Neural crest cell (in vitro differentiated cells): ENCODE measurements at places on chromosomes 11 and 22. TPM values are rescaled to one million over a fixed set of nuclear protein-coding genes. Genes with fewer than 3 reads are reported as not detected.

OR8J3 gene
- total RNA-seq = not detected in 2 replicates

- DNase-seq = no peak
Measured at GRCh38 chr11:14443638-14444037, 56.0 kb downstream of the COPB1 start.

DNA sequence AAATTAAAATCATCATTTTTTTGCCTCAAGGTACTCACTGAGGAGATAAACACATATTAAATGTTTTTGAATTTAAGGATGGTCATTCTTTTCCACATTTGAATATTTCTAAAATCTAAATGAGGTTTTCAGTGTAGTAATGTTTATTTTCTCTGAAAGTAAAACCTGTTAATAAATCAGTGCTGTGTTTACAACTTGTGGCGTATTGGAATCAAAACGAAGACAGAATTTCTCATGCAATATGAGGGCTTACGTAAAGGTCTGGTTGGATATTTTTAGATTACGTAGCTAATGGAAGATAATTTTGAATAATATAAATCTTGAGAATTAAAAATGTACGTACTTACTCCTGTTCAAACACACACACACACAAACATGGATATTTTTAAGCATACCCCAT lies 106.8 kb upstream of the LUZP2 start:
- DNase-seq = no peak

DNA sequence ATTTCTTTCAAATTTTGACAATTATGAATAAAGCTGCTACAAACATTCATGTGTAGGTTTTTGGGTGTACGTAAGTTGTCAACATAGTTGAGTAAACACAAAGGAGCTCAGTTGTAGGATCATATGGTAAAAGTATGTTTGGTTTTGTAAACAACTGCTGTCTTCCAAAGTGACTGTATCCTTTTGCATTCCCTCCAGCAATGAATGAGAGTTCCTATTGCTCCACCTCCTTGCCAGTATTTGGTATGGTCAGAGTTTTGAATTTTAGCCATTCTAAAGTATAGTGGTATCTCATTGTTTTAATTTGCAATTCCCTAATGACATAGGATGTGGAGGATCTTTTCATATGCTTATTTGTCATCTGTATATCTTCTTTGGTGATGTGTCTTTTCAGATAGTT lies 28.0 kb upstream of the PHOX2A start:
- no peak for DNase-seq

GRCh38 chr11:16410479-16410878 lies 54.1 kb upstream of the SOX6 start:
- no peak for DNase-seq

SH3BP1 gene
- 36.4 and 36.6 TPM in 2 replicates for total RNA-seq

SAA1 gene
- not detected in 2 replicates for total RNA-seq

PARVG gene
- total RNA-seq = 0.14 and 0.23 TPM in 2 replicates

SSRP1 gene
- 280 TPM in 2 replicates for total RNA-seq

- DNase-seq = no peak
Measured at GRCh38 chr11:87081358-87081757, 43.6 kb downstream of the TMEM135 start.

PGA5 gene
- not detected in 2 replicates for total RNA-seq

TMEM191C gene
- 2.1 and 2.2 TPM in 2 replicates for total RNA-seq

GRCh38 chr11:61777234-61778090 lies 14.9 kb downstream of the TMEM258 start:
- no peak for DNase-seq

DNA sequence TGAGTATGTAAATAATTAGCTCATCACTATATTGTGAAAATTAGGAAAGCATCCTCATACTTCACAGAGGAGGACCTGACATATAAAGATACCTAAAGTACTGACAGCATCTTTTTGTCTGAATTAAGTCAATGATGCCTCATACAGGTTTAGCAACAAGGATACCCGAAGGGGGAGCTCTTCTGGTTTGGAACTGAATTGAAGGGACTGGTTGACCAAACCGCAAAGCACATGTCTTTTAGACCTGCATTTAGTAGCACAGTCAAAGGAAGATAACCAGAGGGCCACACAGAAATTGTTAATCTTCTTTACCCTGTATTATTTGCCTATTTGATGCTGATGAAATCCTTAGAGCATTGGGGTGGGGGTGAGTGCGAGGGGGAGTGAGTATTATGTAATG lies 12.9 kb upstream of the WT1 start:
- DNase-seq = peak; percentile 16

GRCh38 chr22:44658311-44658953 lies 43.6 kb upstream of the PRR5 start:
- no peak for DNase-seq

DNA sequence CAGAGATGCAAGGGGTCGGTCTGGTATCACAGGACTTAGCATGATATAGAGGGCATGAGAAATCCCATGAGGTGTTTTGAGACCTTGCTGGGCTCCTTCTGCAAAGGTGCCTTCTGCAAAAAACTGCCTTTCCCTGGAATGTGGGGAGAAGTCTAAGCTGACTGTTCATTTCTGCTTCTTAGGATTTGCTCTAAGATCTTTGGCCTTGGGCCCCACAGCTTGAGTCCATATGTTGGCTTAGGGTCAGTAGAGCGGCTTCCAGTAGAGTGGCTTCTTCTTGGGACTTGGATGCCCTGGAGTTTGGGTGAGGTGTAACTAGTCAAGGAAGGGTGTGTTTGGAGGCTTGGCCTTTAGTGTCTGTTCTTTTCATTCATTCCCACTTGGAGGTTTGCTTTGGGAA lies 37.0 kb downstream of the AMPD3 start:
- DNase-seq = no peak

CCDC188 gene
- total RNA-seq = 8.2 and 8.6 TPM in 2 replicates

DNA sequence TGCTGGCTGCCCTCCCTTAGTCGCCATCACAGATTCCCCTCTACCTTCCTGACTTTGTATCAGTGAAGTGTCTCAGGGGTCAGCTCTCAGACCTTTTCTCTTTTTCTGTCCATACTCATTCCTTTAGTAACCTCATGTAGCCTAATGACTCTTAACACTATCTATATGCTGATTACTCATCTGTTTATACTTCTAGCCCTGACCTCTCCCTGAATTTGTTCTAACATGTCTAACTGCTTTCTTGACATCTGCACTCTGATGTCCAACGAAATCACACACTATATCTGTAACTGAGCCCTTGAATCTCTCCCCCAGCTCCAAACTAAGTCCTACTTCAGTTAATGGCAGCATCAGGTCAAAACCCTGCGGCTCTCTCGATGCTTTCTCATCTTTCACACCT lies 135.8 kb upstream of the TIMP3 start:
- DNase-seq = no peak

CST6 gene
- not detected in 2 replicates for total RNA-seq

DNA sequence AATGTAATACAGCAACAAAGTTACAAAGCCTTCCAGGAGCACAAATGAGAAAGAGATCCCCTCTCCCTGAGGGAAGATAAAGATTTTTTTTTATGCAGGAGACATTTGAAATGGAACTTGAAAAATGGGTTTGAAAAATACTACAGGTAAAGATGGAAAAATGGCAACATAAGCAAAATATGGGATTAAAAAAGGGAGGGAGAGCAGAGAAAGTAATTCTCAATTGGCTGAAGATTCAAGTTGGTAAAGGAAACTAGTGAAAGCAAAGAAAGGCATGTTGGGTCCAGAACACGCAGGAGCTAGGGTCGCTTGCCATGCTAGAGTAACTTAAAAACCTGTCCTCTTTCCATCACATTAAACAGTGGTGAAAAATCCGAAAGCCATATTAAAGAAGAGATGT lies 1.5 kb downstream of the ZW10 start:
- DNase-seq = no peak

DNA sequence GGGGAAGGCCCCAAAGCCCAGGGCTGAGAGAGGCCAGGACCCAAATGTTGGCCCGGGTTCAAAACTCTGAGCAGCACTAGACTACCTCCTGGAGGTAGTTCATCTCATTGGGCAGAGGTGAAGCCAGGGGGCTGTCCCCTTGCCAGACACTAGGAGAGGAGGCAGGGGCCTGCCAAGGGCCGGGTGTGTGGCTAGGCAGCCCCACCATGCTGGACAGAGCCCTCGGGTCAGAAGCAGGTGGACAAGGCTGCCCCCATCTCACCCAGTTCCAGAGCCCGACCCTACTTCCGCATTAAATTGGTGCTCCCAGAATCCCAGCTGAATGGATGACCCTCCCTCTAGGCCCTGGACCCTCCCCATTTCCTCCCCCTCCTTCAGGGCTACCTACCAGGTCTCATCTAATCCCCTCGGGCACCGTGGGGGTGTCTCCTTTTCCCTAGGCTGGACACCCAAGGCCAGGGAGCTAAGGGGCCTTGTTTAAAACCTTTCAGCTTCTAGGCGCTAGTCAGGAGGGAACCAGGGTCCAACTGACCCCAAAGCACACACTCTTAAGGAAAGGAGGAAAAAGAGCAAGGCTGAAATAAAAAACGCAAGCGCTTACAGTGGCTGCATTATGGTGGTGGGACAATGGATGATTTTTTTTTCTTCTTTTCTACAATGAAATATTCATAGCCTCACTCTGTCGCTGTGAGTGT lies 72.1 kb upstream of the TCF20 start:
- no peak for DNase-seq

DNA sequence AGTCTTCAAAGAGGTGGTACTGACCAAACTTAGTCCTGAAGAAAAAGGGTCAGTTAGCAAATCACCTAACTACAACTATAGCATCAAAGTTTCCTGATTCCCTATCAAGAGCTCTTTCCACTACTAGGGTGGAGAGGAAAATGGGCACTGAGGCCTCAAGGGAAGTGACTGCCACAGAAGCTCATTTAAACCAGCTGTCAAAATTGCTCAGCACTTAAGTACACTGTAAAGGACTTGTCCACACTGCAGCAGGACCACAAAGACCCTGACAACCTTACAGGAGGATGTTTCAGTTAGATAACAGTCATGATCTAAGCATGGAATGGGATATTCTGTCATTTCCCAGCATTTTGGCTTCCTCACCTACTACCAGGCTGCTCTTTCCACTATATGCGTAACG lies 33.0 kb downstream of the FAM168A start:
- DNase-seq = no peak

SSTR3 gene
- total RNA-seq = 0.09 TPM in 2 replicates

- DNase-seq = no peak
Measured at GRCh38 chr22:46361826-46362202, 26.3 kb downstream of the TRMU start.

OR51E2 gene
- not detected in 2 replicates for total RNA-seq

P2RX6 gene
- 3.4 and 4.5 TPM in 2 replicates for total RNA-seq

DNA sequence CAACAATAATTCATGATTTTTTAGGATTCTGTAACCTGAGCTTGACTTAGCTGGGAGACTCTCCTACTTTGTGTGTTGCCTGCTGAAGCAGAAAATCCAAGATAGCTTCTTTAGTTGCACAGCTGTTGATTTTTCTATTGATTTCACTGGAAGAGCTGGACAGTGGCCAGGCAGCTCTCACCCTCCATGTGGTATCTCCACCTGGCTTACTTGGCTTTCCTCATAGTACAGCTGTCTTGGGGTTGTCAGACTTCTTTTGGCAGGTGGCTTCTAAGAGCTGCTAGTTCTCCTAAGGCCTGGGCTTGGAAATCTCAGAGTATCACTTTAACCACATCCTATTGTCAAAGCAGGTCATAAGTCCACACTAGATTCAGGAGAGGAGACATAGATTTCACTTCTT lies 130.8 kb upstream of the SPON1 start:
- no peak for DNase-seq

- DNase-seq = no peak
Measured at GRCh38 chr11:86553265-86553664, 119.2 kb downstream of the ME3 start.

DNA sequence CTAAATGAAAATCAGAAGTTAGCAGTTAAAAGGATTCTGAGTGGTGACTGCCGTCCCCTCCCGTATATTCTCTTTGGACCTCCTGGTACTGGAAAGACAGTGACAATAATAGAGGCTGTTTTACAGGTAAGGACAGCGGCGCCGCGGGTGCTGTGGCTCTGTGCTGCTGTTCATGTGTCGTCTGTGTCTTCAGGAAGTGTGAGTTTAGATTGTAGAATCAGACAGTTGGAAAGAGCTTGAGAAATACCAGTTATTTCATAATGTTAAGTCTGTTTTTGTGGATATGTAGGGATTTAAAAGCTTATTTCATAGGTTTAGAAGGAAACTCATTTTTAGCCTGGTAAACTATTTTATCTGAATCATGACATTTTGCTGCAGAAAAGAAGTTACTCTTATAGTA lies 27.4 kb upstream of the PANX2 start:
- no peak for DNase-seq

GRCh38 chr11:60899046-60899936 lies 7.1 kb downstream of the PRPF19 start:
- DNase-seq = peak; percentile 59

CLP1 gene
- 23.8 and 25.7 TPM in 2 replicates for total RNA-seq

DNA sequence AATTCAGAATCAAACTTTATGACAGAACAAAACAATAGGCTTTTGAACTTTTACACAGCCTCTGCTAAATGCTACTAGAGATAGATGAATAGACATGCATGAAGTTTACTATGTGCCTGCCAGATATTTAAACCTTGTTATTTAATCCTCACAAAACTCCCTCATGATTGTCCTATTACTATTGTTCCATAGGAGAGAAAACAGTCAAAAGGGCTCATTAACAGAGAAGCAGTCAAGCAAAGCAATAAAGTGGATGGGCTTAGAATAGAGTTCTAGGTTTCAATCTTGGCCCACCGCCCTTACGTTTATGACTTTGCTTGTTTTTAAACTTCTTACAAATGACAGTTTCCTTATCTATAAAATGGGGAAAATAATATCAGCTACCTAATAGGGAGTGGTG lies 12.9 kb downstream of the CWC15 start:
- no peak for DNase-seq

- no peak for DNase-seq
Measured at GRCh38 chr11:2360081-2360642, 16.9 kb upstream of the CD81 start.

SLC22A8 gene
- total RNA-seq = not detected in 2 replicates

OR52H1 gene
- total RNA-seq = not detected in 2 replicates

KRTAP5-11 gene
- total RNA-seq = not detected in 2 replicates

DNA sequence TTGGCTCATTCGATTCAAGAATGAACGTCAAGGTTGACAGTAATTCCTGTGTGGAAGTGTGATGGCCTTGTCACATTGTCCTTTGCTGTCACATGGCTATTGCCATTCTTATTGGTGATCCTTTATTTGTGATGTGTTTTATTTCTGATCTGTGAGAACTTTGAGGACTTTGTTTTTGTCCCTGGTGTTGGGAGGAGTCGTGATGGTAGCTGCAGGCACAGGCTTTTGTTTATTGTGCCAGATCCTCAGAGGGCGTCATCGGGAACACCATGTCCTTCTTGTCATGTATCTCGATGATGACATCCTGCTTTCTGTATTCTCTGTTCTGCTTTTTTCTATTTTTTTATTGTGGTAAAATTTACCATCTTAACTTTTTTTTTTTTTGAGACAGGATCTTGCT lies 5.6 kb downstream of the PICK1 start:
- no peak for DNase-seq

PTPN5 gene
- total RNA-seq = 6.1 and 6.4 TPM in 2 replicates

PATE2 gene
- total RNA-seq = 0.70 TPM in 1 of 2 replicates, not detected in the other

HOATZ gene
- not detected in 2 replicates for total RNA-seq

EFCAB6 gene
- total RNA-seq = 1.5 and 2.3 TPM in 2 replicates

- DNase-seq = no peak
Measured at GRCh38 chr22:45932071-45932470, 44.9 kb downstream of the WNT7B start.

GRCh38 chr22:42353883-42354727 lies 78.1 kb downstream of the NFAM1 start:
- DNase-seq = no peak

- no peak for DNase-seq
Measured at GRCh38 chr22:29081517-29082236, 8.8 kb downstream of the KREMEN1 start.

MOGAT2 gene
- not detected in 2 replicates for total RNA-seq
